ENCODE measurements at places on chromosomes 16 and 17.
A peak's percentile ranks its signal among the peaks of the same experiment; 100 is the strongest.

DNA sequence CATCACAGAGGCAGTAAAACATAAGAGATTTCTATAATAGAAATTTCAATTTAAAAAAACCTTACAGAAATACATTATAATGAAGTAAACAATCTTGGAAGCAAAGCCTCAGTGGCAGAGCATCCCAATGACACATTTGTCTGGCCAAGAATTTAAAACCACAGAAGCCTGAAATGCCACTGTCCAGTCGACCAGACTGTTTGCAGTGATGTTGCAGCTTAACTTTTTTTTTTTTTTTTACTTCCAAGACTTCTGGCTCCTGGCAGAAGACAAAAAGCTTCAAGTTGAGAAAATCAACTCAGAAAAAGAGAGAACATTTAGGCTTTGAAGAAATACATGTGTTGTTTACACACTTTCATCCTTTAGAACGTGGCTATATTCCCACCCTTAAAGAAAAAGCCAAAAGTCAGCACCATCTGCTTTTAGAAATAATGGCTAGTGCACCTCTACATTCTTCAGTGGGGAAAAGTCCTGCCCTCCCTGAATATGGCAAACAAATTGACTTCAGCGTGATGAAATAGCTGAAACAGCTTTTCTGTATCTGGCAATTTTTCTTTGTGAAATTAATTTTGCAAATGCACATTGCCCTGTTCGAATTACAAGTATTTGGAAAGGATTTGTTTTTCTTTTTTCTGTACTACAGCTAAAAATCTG is 205.5 kb upstream of the MON1B start:
- no peak for DNase-seq

DNA sequence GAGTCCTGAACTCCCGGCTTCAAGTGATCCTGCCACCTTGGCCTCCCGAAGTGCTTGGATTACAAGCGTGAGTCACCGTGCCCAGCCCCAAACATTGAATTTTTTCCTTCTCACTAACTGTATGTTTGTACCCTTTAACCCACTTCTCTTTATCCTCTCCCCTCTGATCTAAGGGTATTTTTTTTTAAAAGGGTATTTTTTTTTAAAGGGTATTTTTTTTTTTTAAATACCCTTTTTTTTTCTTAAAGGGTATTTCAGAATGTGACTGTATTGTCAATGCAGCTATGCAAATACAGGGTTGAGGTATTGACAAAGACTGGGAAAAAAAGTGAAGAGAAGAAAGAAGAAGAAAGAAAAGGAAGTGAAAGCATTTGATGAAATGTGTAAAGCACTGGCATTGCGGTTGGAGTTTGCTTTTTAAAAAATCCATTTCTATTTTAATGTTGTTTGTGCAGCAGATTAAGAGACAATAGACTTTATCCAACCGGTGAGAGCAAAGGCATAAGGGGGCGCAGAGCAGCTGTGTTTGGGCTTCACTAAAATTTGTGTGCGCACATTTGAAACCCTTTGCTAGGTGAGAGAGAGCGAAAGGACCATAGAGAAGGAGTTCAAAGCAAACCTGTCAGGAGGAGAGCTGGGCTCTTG is 42.4 kb downstream of the SYT17 start:
- DNase-seq, result peak; percentile 28

DNA sequence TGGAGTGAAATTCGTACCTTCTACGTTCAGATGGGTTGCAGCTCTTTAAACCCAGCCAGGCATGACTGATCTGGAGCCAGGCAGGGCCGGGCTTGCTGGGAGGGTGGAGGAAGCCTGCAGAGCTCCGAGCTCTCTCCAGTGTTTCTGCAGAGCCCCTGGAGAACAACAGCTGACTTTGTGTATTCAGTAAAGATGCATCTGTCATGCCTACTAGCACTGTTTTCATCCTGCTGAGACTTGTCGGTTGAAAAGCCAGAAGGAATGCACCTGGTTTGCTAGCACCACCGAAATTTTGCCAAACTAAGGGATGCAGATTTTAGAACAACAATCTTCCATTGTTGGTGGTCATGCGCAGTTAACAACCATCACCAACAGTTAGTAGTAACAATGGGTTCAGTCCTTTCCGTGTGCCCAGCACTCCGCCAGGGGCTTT is 22.4 kb upstream of the SCNN1B start:
- no peak for DNase-seq

GRCh38 chr17:75769536-75769935 is 4.5 kb upstream of the GALK1 start:
- DNase-seq, result no peak

DNA sequence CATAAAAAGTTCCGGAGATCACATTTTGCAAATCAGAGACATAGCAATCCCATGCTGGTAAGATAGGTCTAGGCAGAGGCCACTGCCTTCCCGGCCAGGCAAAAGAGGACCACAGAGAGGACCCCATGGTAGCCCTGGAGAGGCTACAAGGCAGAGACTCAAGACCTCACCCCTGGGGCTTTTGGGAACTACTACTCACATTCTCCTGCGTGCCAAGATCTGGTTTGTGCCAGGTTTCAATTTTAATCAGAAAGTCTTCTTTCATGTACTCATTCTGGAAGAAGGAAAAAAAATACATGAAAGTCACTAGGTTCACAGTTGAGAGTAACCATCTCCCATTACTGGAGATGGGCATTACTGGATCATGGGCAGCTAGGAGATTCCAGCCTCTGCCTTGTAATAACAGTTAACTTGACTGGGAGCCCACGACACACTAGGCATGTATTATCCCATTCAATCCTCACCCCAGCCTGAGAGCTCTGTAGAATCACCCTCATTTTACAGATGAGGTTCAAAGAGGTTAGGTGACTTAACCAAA is 21.2 kb downstream of the PITPNA start:
- no peak for DNase-seq

GRCh38 chr16:57480754-57481230 is 5.5 kb downstream of the DOK4 start:
- no peak for DNase-seq

DNA sequence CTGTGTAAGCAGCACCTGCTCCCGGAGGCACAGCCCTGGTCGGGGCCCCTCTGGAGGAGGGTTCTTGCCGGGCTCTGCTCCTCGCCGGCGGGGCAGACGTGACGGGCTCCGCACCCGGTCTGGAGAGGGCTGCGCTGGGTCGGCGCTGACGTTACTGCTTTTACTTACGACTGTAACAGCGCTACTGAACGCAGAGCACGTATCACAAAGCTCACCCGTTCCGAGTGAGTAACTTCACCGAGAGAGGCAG is 1.3 kb upstream of the RAB40C start:
- DNase-seq, result no peak

DNA sequence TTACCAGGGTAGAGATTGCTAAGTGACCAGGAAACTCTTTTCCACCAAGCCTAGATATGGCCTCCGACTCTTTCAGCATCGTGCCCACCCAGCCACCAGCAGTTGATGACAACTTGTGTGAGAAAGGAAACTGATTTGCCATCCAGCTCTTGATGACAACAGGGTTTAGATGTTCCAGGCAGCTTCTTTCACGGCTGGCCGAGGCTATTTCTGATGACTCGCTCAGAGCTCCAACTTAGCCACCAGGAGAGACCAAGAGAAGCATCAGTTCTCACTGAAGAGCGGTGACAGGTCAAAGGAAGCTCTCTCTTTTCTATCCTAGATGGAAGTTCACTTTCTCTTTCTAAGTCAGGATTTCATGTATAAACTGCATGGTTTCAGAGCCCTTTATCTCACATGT is 61.2 kb downstream of the MPHOSPH6 start:
- no peak for DNase-seq

- no peak for DNase-seq
These were observed 24.4 kb downstream of the PRMT7 start for GRCh38 chr16:68335175-68335574.

DNA sequence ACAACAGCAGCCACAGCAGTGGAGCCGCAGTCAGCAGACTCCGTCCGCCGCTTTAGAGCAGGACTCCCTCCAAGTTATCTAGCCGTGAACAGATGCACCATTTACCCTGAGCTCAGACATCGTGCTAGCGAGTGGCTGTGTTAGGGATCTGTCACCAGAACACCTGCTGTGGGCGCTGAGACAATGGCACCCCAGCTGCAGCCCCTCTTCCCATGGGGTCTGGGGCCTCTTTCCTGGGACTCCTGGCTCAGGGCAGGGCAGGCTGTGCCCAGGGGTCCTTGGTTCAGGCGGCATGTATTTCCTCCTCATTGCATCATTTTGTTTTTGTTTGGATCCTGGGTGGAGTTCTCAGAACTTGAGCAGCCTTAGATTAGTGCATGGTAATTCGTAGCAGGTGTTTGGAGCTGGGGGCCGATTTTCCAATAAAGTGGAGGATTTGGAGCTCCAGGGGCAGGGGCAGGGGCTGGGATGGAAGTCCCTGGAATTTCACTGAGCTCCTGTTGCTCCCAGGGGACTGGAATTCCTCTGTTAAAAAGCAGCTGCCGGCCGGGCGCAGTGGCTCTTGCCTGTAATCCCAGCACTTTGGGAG is 23.4 kb downstream of the NMRAL1 start:
- no peak for DNase-seq

GRCh38 chr16:67933805-67934204 is 2.1 kb upstream of the CTRL start:
- DNase-seq, result no peak

GRCh38 chr17:32551186-32551955 is 64.6 kb downstream of the CDK5R1 start:
- DNase-seq, result peak; percentile 35

DNA sequence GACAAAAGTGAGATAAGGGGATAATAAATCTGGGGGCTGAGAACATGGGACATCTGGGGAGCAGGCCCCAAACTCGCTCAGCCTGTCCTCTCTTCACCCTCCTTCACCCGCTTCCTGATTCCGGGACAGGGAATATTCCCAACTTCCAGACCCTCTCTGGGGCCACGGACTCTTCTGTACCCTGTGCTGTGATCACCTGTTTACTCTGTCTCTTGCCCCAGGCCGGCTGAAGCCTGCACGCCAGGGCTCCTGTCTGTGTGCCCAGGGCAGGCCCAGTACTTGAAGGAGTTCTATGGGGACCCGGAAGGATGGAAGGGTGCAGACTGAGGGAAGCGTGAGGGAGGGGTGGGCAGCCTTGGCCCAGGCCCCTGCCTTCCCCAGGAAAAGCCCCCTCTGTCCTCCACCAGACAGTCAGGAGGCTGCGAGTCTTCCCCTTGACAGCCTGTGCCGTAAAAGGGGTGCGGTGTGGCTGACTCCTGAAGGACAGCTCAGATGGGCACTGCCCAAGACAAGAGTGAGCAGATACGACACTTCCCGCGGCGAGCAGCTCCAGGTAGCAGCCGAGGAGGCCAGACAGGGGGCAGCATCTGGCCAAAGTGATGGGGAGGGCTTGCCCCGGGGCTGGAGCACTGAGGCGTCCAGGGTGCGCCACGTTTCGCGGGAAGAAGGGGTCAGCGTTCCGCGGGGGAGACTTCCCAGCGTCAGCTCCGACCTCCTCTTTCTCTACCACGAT is 1.0 kb upstream of the CCNF start:
- no peak for DNase-seq

DNA sequence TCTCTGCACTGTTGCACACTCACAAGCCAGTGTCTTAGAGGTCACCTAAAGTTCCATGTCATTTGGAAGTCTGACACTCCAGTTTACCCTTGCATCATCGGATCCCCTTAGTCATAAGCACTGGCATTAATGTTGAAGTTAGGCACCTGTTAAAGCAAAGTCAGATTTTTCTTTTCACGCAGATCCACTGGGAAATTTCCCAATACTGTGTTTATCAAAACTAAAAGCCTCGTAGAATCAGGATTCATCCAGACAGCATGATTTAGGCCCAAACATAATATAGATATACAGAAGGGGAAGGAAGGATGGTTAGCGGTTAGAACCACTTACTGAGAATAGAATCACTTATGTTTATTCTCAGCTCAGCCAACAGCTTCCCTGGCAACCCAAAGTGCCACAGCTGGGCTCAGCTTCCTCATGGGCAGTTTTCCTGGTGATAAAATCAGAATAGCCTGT is 30.1 kb upstream of the HAPSTR1 start:
- DNase-seq, result no peak

GRCh38 chr17:11296994-11297393 is 56.0 kb downstream of the SHISA6 start:
- no peak for DNase-seq

- no peak for DNase-seq
These were observed 65.5 kb downstream of the IQCK start for GRCh38 chr16:19783363-19784182.

DNA sequence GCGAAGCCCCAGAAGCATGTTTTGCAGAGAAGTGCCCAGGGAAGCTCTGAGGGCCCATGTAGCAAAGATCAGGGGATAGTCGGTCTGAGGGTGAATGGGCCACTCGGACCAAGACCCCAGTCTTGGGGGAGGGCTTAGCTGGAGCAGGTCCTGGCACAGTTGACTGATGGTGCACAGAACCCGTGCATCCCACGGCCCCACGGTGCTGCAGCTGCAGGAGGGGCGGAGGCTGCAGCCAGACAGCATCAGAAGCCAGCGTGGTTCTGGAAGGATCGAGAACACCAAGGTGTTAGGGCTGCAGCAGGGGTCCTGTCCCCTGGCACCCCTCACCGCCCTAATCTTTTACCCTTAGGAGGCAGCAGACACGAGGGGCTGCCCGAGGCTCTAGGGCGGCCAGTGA is 6.5 kb upstream of the MC1R start:
- no peak for DNase-seq

DNA sequence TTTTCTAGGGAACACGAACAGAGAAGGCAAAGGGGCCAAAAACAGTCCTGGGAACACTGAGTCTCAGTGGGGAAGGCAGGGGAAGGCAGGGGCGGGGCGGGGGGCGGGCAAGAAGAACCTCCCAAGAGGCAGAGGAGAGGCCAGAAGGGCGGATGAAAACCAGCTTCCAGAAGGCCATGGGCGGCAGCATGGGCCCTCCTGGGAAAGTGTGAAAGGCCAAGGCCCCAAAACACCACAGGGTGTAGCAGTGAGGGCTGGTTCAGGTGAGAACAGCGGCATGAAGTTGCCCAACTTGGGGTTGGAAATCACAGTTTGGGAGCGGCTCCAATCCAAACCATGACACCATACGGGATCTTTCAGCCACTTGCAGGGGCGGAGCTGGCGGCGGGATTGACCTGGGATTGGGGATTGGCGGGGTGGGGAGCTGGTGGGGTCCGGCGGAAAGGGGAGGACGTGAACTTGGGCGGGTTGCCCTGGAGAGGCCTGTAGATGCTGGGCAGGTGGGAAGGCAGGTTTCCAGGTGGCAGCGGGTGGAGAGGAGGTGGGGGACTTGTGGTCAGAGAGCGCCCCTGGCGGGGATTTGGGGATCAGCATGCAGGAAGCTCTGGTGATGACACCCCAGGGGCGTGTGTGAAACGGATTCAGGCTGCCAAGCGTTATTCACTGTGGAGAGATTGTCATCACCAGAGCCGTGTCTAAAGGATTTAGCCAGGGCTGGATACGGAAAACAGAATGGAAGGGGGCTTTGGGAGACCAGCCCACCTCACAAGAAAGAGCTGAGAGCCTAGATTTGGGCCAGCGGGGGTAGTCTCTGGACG is 80.9 kb downstream of the ARHGAP23 start:
- peak; percentile 94 for DNase-seq

- no peak for DNase-seq
These were observed 114.7 kb downstream of the HAPSTR1 start for GRCh38 chr16:9206156-9206555.

GRCh38 chr16:3065069-3065741 is at the start of gene IL32:
Gene IL32, plus strand, starts transcription at chr16:3065640. Its CDS starts 172 bp downstream, at chr16:3065812.
- DNase-seq, result no peak

Measured in GM12891 (cell line).